Stimulated activated CD4-positive, alpha-beta T cell treated with anti-CD3 and anti-CD28 coated beads, Interleukin-1b, Interleukin-23, amount 100 ng/mL, for 24 hours (primary cell): ENCODE measurements at places on chromosomes 13 and 19.

GRCh38 chr13:110411688-110412059, 104.6 kb downstream of the COL4A2 start:
- no peak for DNase-seq

DNA sequence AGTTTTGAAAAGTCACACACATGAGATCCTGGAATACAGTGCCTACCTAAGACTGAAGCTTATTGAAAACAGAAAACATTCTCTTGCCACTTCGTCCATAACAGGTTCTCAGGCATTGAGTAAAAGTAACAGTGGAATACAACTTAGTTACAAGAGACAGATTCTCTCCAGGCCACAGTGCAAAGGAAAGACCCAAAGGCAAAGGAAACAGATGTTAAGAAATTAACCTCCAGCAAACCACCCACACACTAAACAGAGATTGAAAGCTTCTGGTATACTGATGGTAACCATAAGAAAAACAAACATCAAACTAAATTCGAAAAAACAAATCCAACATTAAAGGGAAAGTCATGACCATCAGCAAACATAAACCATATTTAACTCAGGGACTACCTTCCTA, 914.7 kb downstream of the SLITRK5 start:
- DNase-seq: no peak

DNA sequence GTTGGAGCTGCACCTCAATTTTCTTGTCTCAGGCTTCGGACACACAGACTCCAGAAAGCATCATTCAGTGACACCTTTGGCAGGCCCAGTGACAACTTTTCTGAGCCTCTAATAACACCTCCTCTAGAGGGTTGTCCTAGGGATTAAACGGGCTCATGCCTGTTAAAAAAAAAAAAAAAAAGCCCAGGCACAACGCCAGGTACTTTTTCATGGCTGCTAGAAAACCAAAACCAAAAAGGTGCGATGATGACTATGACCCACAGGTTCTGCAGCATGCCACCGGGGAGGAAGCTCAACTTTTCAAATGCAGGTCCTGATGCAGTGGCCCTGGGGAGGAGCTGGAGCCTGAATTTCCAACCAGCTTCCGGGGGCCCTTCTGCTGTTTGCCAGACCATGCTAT, 184.2 kb downstream of the ABCC4 start:
- DNase-seq: no peak

GRCh38 chr13:75196147-75196837, 285.7 kb downstream of the TBC1D4 start:
- DNase-seq: no peak

DNA sequence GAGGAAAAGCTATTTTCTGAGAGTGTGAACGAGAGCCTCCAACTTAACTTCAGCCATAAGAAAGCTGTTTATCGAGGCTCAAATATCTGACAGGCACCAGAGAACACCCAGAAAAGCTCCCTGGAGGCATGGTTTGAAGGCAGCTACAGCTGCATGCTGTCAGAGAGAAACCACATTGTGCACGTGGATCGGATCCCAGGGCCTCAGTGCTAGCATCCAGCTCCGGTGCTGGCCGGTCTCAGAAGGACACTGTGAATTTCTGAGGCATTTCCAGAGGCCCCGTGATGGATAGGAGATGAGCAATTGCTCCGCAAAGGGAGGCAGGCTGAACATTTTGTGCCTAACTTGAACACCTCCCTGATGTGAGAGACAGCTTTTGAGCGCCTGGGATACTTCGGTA, 315.7 kb downstream of the FGF9 start:
- DNase-seq: no peak

DNA sequence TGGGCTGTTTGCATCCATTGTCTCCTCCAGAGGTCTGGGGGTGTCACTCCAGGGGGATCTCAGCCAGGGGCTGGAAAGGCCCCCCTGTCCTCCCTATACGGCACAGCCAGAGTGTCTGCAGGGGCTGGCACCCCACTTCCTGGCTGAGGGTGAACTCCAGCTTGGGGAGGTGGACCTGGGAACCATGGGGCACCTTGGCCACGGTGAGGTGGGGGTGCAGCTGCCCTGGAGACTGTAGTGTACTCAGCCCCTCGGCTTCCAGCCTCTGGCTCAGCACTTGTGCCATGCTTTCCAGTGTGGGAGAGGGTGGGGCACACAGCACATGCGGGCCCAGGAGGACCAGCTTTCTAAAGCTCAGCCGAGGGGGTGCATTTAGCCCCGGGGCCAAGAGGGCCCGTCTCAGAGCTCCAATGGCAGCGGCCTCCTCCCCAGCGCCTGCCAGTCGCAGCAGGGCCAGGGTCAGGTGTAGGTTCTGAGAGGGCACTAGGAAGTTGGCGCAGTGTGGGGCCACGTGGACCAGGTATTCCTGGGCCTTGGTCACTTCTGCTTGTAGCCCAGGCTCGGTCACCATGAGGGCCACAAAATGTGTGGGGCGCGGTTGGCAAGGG, 1.4 kb downstream of the LENG9 start:
- no peak for DNase-seq

- no peak for DNase-seq
Measured at GRCh38 chr19:46739290-46739771, 6.5 kb upstream of the FKRP start.

- DNase-seq: no peak
Measured at GRCh38 chr19:5398693-5399057, 56.5 kb upstream of the ZNRF4 start.

DNA sequence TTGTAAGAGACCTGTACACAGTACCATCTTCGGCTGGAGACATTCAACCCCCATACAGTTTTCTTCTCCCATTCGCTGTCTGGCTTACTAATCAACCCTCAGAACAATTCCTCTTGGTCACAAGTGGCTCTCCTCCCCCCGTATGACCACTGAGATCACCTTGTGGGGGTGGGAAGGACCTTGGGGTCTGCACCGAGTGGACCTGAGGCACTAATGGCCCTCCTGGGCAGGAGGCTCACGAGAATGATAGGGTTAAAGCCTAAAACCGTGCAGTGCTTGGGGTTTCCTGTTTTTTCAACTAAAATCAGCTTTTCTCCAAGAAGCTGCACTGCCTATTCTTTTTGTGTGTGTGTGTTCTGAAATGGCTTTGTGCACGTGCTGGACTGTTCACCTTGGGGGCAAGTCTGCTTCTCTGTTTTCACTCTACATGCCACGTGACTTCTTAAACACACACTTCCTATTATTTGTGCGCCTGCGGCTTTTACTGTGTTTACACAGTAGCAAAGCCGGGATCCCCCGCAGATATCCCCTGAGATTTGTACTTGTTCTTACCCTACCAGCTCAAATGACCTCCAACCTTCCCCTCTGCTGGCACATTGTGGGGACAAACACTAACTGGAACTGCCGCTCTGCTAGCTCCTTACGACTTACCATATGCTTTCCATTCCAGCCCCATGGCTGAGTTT, 12.3 kb downstream of the RBM26 start:
- no peak for DNase-seq

DNA sequence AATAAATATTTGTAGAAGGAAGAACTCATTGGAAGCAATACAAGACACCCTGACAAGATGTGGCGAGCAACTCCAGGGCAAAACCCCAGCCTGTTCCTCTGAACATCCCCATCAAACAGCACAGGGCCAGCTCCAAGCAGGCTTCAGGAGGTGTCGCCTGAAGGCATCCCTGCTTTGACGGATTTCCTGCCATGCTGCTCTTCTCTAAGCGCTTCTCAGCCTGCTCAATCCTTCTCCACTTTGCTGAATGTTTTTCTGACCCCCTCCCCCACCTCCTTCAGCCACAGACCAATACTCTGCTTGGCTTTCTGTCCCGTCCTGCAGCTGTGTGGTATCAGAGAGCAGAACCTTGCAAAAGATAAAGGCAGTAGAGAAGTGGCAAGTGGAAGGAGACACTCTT, 28.4 kb downstream of the C19orf81 start:
- DNase-seq: no peak

DNA sequence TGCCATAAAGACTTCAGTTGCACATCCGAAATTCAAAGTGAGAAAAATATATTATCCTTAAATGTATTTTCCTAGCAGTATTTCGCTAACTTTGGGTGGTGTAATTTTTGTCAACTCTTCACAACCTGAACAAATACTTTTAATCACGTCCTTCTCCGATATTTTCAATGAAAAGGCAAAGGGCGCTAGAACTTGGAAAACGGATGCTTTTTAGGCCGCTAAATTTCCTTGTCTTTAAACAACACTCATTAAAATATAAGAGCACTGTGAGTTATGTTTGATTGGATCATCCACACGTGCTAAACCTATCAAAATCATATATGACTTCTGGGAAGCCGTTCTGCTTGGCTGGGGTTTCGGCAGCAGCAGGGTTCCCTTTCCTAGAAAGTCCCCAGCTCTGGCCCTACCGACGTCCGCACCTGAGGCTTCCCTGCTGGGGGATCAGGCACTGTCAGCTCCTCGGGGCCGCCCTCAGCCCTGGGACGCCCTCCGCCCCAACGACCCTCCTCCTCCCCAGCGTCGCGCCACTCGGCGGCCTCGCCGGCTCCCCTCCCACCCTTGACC, 462 bp upstream of the MPHOSPH8 start:
- DNase-seq: no peak

GRCh38 chr13:87953381-87953780, 282.2 kb downstream of the SLITRK5 start:
- DNase-seq: no peak
